Epithelial cell of proximal tubule (primary cell): ENCODE measurements at places on chromosomes 3 and 15. TPM values are rescaled to one million over a fixed set of nuclear protein-coding genes. Genes with fewer than 3 reads are reported as not detected.
A peak's percentile ranks its signal among the peaks of the same experiment; 100 is the strongest.

Gene KCNH8
- 0.40 TPM in 1 of 2 replicates, not detected in the other for total RNA-seq

Gene PCBP4
- 102 and 120 TPM in 2 replicates for total RNA-seq

Gene CHST13
- 0.29 TPM in 2 replicates for total RNA-seq

Gene ANKRD63
- total RNA-seq, result 0.22 TPM in 1 of 2 replicates, not detected in the other

Gene CYP1A2
- total RNA-seq, result not detected in 2 replicates

Gene RNF13
- total RNA-seq, result 22.7 and 27.1 TPM in 2 replicates

DNA sequence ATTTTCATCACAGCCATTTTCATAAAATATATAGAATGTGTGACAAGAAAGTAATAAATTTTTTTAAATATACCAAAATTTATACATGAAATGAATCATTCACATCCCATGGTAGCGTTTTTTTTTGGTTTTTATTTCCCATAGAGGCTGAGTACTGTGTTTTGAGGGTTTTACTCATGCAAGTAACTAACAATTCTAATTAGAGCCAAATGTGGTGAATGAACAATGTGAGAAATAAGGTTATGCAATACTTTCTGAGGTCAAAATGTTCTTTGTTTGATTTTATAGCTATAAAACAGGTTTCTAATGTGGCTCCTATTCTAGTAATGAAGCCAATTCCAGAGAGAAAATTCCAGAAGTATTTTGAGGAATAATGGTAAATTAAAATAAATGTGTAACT, 386.8 kb downstream of the TBC1D5 start:
- DNase-seq, result peak; percentile 16

DNA sequence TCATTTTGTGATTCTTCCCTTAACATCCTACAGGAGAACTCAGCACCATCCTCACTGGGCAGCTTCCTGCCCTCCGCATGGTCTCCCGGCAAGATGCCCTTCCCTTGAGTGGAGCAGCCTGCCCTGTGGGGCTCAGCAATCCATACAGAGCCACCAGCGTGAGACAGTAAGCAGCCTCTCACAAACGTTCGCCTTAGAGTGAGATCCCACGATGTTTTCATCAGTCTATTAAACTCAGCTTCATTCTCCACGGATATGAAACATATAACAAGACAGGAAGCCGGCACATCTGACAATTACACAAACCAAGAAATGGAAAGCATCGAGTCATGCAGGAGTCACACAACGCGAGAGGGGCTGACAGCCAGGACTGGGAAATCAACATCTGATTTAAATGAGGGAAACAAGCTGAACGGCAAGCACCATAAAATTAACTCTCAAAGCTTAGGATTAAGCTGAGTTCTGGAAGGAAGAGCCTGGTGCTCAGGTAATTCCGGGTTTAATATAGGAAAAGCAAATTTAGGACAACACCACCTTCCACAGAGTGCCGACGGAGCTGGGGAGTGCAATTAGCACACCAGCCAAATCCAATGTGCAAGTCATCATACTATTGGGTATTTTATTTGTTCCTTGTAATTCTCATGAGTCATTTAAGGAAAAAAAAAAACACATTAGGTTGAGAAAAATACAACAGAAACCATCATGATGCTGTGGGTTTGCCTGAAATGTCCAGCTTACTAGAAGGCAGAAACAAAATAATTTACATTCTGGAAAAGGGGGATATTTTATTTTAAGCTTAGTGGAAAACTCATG, 272.0 kb downstream of the OCA2 start:
- DNase-seq, result no peak

- DNase-seq, result no peak
Observed at GRCh38 chr3:24854748-24855147, 360.1 kb upstream of the THRB start.

GRCh38 chr3:71130471-71131374, 452.8 kb downstream of the FOXP1 start:
- DNase-seq, result peak; percentile 50

DNA sequence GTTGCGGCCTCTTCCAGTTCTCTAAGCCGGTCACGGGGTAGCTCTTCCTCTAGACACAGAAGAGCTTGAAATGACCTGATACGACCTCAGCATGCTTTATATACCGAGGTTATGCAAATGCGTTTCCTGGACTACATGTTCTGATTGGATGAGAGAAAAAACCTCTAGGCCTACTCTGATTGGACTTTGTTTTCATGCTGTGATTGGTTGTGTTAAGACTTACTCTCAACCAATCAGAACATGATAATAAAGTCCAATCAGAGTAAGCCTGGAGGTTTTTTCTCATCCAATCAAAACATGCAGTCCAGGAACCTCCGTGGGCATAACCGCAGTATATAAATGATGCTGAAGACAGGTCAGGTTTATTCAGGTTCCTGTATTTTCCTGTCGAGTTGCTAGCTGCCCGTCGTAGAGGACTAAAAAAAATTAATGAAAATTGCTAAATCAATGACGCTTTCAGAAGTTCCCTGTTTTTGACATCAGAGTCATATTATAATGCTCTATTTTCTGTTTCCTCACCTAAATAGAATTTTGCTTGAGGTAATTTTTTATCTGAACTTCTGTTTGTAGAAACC, 177.4 kb downstream of the POTEB3 start:
- no peak for DNase-seq

DNA sequence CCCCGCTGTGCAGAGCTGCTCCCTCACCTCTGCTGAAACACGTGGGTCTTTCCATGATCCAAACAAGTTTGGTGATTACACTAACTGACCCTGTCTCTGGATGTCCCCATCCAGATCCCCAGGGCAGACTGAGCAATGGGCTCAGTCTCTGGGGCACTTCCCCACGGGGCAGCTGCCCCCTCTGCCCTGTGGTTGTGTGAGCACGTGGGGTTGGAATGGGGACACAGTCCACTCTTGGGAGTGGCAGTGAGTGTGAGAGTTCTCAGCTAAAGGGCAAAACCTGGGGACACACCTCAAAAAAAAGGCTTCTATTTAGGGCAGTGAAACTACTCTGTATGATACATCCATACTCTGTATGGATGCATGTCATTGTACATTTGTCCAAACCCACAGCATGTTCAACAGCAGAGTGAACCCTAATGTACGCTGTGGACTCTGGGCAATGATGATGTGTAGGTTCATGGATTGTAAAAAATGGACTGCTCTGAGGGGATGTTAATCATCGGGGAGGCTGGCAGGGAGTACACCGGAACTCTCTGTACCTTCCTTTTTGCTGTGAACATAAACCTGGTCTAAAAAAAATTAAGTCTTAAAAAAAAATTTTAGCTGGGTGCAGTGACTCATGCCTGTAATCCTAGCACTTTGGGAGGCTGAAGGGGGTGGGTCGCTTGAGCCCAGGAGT, 49.9 kb upstream of the BLM start:
- DNase-seq, result no peak

GRCh38 chr15:69504352-69505040, 51.9 kb downstream of the RPLP1 start:
- no peak for DNase-seq

GRCh38 chr15:39657668-39658067, 76.8 kb downstream of the THBS1 start:
- no peak for DNase-seq

GRCh38 chr3:153293265-153293664, 131.2 kb downstream of the RAP2B start:
- no peak for DNase-seq
